EH (cell line): ENCODE measurements at places on chromosomes 2 and 18.

GRCh38 chr2:58054264-58054663 lies 7.7 kb downstream of the VRK2 start:
- no peak for DNase-seq

- no peak for DNase-seq
Observed at GRCh38 chr2:148876595-148877402, 1.8 kb downstream of the KIF5C start.

DNA sequence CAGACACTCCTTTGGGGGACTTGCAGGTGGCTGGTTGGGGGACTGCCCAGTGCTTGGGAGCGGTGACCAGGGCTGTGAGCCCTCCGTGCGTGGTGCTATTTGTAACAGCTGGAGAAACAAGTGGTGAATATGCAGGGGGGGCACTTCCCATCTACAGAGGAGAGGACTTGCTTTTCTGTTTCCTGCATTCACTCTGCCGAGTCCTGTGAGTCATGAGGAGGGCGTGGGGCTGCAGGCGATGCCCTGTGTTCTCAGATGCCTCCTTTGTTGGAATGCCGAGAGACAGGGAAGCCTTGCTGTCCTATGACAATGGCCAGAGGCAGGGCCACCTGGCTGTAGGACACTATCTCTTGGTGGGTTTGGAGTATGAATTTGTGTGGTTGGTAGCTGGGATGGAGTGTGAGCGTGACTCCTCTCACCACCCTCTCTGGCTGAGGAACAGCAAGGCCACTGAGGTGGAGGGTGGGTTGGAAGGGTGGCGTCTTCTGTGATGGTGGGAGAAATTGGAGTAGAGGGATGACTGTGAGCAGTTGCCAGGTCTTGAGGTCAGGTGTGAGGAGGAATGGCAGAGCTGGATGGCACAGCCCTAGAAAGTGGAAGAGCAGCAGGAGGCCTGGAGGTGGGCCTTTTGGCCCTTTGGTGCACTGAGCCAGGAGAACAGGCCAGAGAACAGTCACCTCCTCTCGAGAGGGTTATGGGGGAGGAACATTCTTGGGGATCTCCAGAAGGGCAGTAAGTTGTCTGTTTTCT lies 24.3 kb downstream of the FHOD3 start:
- peak; percentile 59 for DNase-seq

GRCh38 chr18:9066358-9066757 lies 36.1 kb upstream of the NDUFV2 start:
- DNase-seq: no peak

GRCh38 chr2:83879127-83879526 lies 580.0 kb downstream of the SUCLG1 start:
- no peak for DNase-seq

- peak; percentile 14 for DNase-seq
Observed at GRCh38 chr2:45653122-45653913, 1.8 kb downstream of the PRKCE start.

- peak; percentile 61 for DNase-seq
Observed at GRCh38 chr2:28333606-28334526, 58.8 kb upstream of the FOSL2 start.

- DNase-seq: peak; percentile 55
Observed at GRCh38 chr2:119179202-119179601, 20.7 kb upstream of the C1QL2 start.

DNA sequence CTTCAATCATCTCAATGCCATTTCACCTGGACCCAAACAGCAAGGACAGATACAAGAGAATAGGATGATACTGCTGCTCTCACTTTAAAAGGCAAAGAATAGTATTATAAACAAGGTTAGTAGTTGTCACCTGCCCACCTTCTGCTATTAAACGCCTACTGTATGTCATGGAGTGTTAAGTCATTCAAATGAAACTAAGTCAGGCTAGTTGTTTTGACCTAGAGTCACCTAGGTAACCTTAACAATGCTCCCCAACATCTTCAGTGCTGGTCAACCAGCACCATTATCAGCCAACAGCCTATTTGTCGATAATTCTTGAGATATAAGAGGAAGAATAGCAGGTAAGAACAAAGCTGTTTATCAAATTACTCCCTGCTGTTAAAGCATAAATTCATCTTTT lies 39.2 kb downstream of the TRIP12 start:
- DNase-seq: no peak

GRCh38 chr2:166665991-166666940 lies 172.2 kb upstream of the SCN7A start:
- peak; percentile 67 for DNase-seq

- no peak for DNase-seq
Observed at GRCh38 chr2:100859902-100860301, 40.0 kb downstream of the NPAS2 start.

DNA sequence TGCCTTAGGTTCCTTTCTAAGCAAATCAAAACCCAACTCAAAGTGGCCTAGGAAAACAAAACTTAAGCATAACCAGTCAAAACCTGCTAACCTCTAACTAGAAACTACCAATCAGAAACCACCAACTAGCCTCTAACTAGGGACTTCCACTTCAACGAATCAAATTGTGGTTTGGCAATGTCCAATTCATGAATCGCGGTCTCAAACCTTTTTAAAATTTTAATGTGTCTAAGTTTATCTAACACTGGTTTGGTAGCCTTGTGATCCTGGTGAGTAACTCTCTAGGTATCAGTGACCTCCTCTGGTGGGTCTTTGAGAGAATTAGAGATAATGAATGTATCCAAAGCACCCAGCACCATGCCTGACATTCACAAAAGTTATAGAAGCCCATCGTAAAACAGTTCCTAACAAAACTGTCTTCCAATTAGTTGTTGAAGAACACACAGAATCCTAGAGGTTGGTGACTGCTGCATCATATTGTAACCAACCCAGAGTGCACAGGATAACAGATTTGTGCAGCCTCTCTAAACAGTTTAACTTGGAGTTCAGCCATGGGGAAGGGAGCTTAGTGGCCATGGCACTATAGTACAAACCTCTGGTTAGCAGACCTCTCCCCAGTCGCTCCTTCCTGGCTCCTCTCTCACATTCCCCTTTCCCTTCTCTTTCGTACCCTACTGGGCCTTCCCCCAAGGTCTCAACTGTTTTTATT lies 45.2 kb upstream of the B3GNT2 start:
- peak; percentile 66 for DNase-seq

- DNase-seq: no peak
Observed at GRCh38 chr2:42113452-42113851, 55.7 kb upstream of the EML4 start.

DNA sequence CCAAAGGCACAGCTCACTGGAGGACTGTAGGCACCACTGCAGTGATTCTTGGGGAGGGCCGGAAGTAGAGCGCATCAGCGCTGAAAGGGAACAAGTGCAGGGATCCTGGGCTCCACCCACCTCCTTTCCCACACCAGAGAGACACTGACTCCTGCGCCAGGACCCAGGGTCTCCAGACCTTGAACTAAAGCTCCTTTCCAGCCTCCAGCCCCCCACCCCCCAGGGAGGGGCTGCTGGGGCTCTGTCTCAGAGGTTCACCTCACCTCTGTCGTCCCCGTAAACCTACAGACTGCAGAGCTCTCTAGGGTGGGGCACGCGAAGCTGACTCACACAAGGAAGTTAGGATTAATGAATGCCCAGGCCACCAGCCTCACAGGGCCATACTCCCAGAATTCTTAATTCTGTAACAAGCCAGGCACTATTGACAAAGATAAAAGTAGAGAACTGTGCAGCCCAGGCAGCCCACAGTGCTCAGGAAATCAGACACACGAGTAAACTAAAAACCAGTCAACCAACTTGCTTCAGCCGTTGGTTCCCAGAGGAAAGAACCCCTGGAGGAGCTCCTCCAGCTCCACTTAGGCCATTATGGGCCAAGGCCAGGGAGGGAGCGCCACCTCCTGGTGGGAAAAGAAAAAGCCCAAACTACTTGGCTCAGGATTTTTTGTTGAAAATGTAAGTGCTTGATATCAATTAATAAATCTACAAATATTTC lies 45.1 kb upstream of the ACAA2 start:
- peak; percentile 72 for DNase-seq

- no peak for DNase-seq
Observed at GRCh38 chr2:41806286-41806685, 241.5 kb upstream of the PKDCC start.

DNA sequence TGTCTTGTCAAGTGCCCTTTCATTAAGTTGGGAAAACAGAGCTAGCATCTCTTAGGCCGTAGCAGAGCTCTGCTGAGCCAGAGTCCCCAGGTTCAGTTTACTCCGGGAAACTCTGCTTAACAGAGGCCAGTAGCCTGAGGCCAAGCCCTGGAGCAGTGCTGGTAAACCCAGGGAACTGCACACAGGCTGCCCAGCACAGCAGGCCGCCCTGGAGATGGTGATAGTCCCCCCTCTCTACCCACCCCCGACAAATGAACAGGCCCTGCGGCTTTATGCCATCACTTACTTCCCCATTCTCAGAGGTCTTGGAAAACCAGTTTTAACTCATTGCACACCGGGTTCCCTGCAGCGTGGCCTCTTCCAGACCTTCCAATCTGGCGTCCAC lies 3.5 kb downstream of the CNNM4 start:
- peak; percentile 42 for DNase-seq

- no peak for DNase-seq
Observed at GRCh38 chr2:151637271-151637781, 97.0 kb downstream of the NEB start.

DNA sequence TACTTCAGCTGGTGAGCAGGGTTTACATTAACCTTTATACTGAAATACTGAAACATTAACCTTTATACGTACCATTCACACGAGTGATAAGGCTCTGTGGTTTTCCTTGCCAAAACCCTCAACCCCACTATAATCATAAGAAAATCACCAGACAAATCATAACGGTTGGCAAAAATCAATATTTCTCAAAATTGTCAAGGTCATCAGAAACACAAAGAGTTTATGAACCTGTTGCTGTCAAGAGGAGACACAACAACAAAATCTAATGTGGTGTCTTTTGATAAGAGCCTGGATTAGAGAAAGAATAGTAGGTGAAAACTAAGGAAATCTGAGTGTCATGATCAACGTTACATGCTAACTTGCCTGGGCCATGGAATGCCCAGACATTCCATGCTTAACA lies 396.9 kb upstream of the TMEFF2 start:
- no peak for DNase-seq
